ENCODE measurements at places on chromosomes 3 and 15. TPM values are rescaled to one million over a fixed set of nuclear protein-coding genes. Genes with fewer than 3 reads are reported as not detected.
A peak's percentile ranks its signal among the peaks of the same experiment; 100 is the strongest.

The HCN4 gene
- 0.10 TPM for polyA plus RNA-seq

The SLC6A20 gene
- polyA plus RNA-seq: 2.1 TPM

The GPR87 gene
- not detected for polyA plus RNA-seq

The RPL29 gene
- polyA plus RNA-seq: 1,903 TPM

The CHDH gene
- polyA plus RNA-seq: 4.8 TPM

The CACNA2D2 gene
- polyA plus RNA-seq: 11.3 TPM

The AGBL1 gene
- 0.07 TPM for polyA plus RNA-seq

The HIGD1A gene
- 83.8 TPM for polyA plus RNA-seq

The AP2M1 gene
- 340 TPM for polyA plus RNA-seq

The GCSAM gene
- polyA plus RNA-seq: 1.5 TPM

The CISH gene
- polyA plus RNA-seq: 29.1 TPM

The TIMMDC1 gene
- polyA plus RNA-seq: 89.7 TPM

The SLCO3A1 gene
- 9.4 TPM for polyA plus RNA-seq

The ATP13A5 gene
- polyA plus RNA-seq: 0.69 TPM

The SYNPR gene
- 0.25 TPM for polyA plus RNA-seq

The TMEM212 gene
- polyA plus RNA-seq: 2.5 TPM

- DNase-seq: no peak
These were observed 105.4 kb upstream of the PRR20G start for GRCh38 chr3:127393131-127393820.

GRCh38 chr3:192366916-192367315 is 360.4 kb downstream of the FGF12 start:
- no peak for DNase-seq

GRCh38 chr15:58053315-58054153 is 12.0 kb downstream of the ALDH1A2 start:
- DNase-seq: no peak

GRCh38 chr3:146425341-146425740 is 44.0 kb downstream of the PLSCR2 start:
- DNase-seq: no peak

GRCh38 chr15:74725225-74725774 is at the start of gene CYP1A1:
CYP1A1 (minus strand) TSS chr15:74725528; CDS start chr15:74723097, 2,431 bp downstream.
- DNase-seq: no peak

GRCh38 chr3:134503266-134503665 is 17.4 kb downstream of the CEP63 start:
- no peak for DNase-seq

DNA sequence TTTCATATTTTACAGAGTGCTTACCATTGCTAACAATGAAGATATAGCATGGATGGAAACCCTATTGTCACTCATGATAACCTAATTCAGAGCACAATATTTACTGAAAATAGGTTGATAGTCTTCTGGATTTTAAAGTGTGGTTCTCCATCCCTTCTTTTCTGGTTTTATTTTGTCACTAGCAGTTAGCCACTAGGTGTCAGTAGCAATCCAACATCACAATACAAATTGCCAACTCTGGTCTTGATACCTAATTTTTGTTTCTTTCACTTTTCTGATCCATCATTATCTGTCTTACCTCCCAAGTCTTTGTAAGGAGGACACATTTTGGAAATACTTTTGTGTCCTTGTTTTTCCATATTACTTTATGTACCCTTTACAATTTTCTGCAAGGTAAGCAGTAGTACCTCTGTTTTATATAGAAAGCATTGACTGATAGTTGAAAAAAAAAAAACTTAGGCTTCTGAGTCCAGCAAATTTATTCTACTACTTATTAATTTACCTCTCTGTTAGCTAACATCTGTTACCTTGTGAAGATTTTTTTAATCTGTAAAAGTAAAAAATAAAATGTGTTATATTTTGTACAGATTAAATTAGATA is 28.3 kb upstream of the CRYBG3 start:
- peak; percentile 50 for DNase-seq

GRCh38 chr15:60223176-60223575 is 174.6 kb downstream of the ANXA2 start:
- no peak for DNase-seq

DNA sequence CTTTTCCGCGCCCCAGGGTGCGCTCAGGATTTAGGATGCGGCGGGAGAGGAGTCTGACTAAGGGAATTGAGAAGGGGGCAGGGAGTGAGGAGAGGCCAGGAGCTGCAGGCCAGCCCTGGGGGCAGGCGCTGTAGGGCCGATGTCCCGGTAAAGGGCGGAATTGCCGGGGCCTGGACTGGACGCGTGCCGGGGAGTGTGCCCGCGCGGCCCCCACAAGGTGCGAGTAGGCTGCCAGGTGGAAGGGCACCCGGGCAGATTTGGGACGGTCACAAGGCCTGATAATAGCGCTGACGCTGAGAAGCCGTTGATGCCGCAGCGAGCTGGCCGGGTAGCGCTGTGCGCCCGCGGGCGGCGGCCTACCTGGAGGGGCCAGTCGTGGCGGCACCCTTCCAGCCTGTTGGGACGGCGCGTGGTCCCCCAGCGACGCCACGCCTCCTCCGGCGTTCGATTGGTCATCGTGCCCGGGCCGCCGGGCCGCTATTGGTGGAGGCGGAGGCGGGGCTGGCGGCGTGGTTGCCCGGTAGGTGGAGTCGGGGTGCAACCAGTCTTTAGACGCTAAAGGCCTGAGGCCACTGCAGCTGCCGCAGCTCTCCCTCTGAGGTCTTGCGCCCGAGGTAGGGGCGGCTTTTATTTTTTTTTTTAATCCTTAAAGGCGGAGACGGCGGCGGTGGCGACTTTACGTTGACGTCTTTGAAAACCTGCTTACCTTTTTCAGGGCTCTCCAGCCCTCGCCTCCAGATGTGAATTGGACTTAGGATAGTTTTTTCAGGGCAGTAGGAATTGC is 903 bp downstream of the SLC25A38 start:
- peak; percentile 93 for DNase-seq

GRCh38 chr3:37271611-37272010 is 97.2 kb upstream of the LRRFIP2 start:
- no peak for DNase-seq

GRCh38 chr3:152206243-152206760 is 62.4 kb upstream of the MBNL1 start:
- no peak for DNase-seq

GRCh38 chr3:72411126-72411525 is 437.1 kb downstream of the SHQ1 start:
- DNase-seq: no peak

- peak; percentile 81 for DNase-seq
These were observed 1.1 kb downstream of the DIPK2A start for GRCh38 chr3:143972505-143973258.

DNA sequence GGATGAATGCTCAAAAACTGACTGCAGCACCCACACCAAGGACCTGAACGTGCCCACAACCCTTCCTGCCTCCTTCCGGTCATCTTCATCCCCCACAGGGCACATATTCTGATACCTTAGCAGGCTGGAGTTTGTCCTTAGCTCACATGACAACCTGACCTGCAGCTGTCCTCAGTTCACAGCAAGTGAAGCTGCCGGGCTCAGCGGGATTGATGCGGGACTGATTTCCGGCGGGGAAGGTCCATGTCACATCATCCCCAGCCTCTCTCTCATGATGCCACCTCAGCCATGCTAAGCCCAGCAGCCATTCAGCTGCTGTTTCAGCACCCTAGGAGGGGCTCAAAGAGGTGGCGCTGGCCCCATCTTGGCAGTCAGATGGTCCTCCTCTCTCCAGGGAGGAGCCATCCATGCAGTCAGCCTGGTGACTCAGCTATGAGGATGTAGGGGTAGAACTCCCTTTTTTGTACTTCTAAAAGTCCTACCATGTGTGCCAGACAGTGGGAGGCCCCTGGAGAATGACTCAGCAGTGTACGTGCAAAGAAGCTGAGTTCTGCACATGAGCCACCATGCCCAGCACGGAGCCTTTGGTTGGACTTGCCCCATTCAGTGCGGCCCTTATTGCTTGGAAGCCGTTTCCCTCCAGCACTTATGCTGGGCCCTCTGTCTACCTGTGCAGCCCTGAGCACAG is 9.5 kb downstream of the CA12 start:
- DNase-seq: no peak

DNA sequence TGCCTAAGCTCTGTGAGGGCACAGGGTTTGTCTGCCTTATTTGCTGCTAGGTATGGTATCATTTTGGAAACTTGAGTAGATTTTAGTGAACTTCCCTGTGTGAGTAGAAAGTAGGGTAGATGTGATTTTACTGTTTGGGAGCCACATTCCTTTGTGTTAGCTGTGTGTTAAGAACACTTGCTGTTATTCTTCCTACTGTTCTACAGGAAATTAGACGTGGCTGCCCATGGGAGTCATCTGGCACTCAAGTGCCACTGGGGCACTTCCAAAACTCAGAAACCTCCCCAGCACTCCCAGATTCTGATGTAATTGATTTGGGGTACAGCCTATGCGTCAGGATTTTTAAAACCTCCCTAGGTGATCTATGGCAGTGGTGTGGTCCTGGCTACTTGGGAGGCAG is 369.9 kb upstream of the C2CD4B start:
- DNase-seq: no peak

GRCh38 chr3:38582316-38582715 is 67.2 kb downstream of the SCN5A start:
- DNase-seq: no peak

DNA sequence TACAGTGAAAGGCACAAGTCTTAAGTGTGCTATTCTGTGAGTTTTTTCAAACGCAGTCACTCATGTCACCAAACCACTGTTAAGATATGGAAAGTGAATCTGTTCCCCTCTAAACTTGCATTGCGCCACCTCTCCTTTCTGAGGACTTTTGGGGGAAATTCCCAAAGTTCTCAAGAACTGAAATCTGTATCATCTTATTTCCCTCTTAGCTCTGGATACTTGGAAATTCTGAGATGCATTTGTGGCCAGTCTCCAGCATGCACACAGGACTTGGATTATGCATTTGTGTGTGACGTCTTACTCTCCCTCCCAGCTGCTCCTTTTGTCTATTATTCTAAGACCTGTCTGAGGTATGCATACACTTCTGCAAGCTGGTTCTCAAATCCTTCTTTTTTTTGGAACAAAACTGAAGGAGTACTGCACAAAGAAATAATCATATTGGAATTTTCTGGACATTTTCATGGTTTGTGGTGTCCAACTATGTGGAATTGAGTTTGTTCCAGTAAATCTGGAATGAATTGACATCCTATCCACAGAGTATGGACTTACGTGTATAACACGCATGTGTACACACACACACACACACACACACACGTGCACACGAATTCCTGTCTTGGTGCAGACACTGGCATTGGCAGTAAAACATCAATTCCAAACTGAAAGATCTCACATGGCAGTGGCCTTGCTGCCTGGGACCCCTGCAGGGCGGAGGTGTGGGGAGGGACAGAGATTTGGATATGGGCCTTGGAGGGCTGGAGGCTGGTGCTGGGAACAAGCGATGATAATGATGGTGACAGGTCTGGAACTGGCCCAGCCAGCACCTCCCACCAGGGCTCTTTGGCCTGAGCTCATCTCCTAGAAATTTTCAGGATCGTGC is 8.2 kb upstream of the LCTL start:
- DNase-seq: no peak

GRCh38 chr15:68218331-68218730 is 11.2 kb downstream of the CLN6 start:
- DNase-seq: no peak

DNA sequence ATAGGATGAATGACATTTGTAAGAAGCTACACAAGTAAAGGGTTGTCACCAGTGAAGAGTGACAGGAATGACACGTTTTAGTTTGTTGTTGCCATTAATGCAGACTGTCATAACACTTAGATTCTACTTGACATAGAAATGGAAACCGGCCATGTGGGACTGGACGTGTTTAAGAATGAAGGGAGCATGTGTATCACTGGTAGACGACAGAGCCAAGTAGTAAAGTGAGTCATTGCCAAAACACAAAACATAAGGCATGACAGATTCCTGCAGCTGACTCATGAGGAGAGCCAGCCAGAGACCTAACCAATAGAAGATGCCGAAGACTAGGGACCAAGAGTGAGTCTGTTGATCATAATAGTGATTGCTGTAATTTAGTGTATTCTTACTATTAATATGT is 106.2 kb upstream of the PLAAT1 start:
- DNase-seq: no peak

- no peak for DNase-seq
These were observed 356.3 kb upstream of the C2CD4B start for GRCh38 chr15:62521396-62521795.

GRCh38 chr3:184812662-184813042 is 686 bp downstream of the VPS8 start:
- no peak for DNase-seq

- no peak for DNase-seq
These were observed 277.1 kb upstream of the PROK2 start for GRCh38 chr3:72062017-72062416.

GRCh38 chr3:176935194-176935888 is 261.9 kb downstream of the TBL1XR1 start:
- DNase-seq: no peak

GRCh38 chr3:193096076-193096475 is 144.9 kb upstream of the PLAAT1 start:
- DNase-seq: no peak

- no peak for DNase-seq
These were observed 25.5 kb upstream of the COL6A6 start for GRCh38 chr3:130491431-130491830.

DNA sequence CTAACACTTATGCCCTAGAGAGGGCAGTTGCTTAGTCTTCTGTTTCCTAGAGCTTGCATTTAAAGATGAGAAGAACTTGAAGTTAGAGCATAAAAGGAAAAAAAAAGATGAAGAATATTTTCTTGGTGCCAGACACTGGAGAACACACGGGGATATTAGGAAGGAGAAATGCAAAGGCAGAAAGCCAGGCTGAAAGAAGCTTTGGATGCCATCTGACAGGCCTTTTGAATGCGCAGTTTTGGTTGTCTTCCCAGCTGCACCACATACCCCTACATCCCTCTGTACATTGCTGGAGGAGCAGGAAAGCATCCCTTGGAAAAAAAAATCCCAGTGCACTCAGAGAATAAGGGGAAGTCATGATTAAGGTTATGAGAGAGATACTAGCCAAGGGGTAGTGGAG is 378.9 kb downstream of the GAP43 start:
- DNase-seq: no peak

- no peak for DNase-seq
These were observed 40.3 kb downstream of the RGMA start for GRCh38 chr15:93048759-93049161.

DNA sequence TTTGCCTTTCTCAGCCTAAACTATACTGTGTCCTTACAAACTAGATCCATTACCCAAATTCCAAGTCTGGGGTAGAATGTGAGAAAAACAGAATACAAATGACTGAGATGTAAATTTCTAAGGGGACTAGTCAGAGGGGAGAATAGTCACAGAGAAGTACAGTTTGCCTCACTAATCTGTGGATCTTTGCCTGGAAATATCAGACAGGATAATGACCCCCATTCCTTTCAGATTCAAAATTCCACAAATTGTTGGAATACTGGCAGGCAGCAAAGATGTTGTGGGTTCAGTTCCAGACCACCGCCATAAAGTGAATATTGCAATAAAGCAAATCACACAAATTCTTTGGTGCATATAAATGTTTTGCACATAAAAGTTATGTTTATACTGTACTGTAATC is 762.8 kb upstream of the NR2F2 start:
- DNase-seq: no peak

DNA sequence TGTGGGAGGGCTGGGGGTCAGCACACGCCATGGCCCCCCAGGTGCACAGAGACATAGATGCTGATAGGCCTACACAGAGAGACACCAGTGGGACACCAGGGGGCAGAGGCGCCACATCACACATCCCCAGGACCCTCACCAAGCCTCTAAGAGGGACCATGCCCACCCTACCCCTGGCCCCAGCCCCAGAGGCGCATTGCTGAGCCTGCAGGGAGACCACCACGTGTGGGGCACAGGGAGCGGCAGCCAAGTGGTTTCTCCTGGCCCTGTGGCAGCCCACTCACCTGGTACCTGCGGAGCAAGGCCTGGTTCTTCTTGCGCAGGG is 1.2 kb downstream of the CCDC9B start:
- no peak for DNase-seq

GRCh38 chr3:185115371-185115770 is 37.5 kb downstream of the C3orf70 start:
- DNase-seq: no peak

Data from right lung (tissue), 10 donors.